ENCODE measurements at places on chromosomes 2 and 18.

DNA sequence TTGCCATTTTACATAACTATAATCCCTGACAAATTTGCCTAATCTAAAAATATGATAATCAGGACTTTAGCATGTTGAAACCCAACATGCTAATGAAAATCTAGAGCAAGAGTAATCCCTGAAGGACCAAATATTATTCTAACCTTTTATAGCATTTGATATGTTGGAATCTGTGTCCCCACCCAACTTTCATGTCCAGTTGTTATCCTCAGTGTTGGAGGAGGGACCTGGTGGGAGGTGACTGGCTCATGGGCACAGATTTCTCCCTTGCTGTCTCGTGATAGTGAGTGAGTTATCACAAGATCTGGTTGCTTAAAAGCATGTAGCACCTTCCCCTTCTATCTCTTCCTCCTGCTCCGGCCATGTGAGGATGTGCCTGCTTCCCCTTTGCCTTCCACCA is 59.8 kb downstream of the SH3YL1 start:
- DNase-seq: no peak

DNA sequence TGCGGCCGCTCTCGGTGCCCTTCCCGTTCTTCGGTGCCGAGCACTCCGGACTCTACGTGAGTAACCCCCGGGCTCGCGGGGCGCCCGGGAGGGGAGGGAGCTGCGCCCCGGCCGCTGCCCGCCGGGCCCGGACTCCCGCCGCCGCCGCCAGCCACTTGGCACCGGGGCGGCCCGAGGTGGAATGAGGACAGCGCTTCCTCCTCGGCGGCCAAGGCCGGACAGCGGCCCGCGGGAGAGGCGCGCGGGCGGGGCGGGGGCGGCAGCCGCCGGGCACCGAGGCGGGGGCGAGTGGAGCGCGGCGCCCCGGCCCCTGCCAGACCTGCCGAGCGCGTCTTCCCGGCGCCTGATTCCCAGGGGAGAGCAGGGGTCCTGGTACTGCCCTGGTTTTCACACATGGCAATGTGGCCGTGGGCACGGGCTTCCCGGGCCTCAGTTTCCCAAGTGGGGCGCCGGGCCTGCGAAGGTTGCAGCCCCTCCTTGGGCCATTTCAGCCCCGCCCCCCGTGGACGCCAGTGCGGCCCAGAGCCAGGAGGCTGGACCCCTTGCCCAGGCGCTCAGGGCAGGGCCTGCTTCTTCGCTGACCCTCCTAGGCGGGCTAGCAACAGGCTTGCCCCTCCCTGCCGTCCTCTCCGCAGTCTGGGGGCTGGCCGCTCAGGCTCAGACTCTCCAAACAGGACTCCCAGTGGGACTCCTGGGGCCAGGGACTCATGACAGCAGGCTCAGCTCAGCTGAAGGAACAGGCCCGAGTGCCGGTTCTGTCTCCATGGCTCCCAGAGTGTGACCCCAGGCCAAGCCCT is 775 bp downstream of the SNED1 start:
- DNase-seq: no peak

GRCh38 chr2:181174611-181175580 is 194.5 kb downstream of the UBE2E3 start:
- DNase-seq: no peak

DNA sequence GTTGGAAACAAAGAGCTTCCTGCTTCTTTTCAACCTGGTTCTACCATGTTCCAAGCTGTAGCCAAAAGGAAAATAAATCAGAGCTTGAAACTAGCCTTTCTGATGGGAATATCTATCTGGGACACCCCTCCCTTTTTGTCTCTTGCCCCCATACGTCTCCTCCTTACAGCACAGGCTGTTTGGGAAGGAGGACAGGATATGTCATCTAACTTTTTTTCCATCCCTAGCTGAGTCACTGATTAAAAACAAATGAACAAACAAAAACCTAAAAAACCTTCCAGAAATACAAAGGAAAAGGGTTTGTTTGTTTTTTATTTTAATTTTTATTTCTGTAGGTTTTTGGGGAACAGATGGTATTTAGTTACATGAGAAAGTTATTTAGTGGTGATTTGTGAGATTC is 151.6 kb downstream of the FAM210A start:
- no peak for DNase-seq

DNA sequence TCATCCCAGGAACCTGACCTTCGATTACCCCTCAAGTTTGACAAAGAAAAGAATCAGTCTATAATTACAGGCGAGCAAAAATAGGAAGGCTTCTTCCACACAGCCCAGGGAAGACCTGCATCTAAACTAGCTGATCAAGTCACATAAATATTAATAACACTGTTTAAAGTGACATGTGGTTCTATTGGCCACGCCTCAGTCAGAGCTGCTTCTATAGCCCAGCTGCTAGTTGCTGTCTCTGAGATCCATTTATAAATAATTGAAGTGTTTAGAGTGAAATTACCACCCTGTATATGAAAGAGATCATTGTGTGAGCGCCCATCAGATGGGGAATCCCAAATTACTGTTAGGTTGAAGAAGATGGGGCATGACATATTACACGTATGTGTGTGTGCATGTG is 426.0 kb downstream of the CDH2 start:
- DNase-seq: no peak

- DNase-seq: no peak
Observed at GRCh38 chr2:70132244-70133126, 45.2 kb downstream of the PCBP1 start.

DNA sequence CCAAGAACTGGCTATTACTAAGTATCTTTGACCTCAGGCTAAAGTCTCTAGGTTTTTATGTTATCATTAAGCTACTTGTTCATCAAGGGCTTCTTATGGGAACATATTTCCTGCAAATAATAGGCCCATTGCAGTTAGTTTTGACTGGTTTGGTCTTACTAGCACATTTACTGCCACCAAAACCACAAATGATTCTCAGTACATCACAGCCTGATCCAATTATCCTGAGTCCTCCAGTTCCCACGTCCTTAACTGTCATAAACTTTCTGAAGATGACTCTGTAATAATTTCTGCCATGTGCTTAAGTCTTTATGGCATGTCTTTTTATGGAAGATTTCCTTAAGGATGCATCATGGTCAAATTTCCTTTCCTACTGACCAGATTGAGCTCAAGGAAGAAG is 123.3 kb upstream of the TANK start:
- DNase-seq: no peak

- no peak for DNase-seq
Observed at GRCh38 chr2:107412981-107413380, 413.7 kb upstream of the RGPD4 start.

All from stimulated activated CD4-positive, alpha-beta T cell treated with anti-CD3 and anti-CD28 coated beads, Interleukin-2, amount 100 ng/mL, for 4 hours (primary cell).